ENCODE measurements at places on chromosomes 6 and 20. TPM values are rescaled to one million over a fixed set of nuclear protein-coding genes. Genes with fewer than 3 reads are reported as not detected.

The ESF1 gene
- total RNA-seq, result 9.0 TPM

The SPACA1 gene
- total RNA-seq, result not detected

The ANKRD66 gene
- total RNA-seq, result not detected

The SAMD10 gene
- total RNA-seq, result 0.59 TPM

The TAGAP gene
- total RNA-seq, result not detected

The RBPJL gene
- total RNA-seq, result not detected

The CHD6 gene
- total RNA-seq, result 34.2 TPM

The PHACTR1 gene
- total RNA-seq, result 1.2 TPM

The KIAA0408 gene
- 1.8 TPM for total RNA-seq

The RFX6 gene
- total RNA-seq, result not detected

The CASS4 gene
- total RNA-seq, result under 0.01 TPM

GRCh38 chr20:59182401-59183044 lies 18.9 kb downstream of the ZNF831 start:
- no peak for DNase-seq
- no peak overlapping the region for H3K4me3 ChIP-seq
- H3K27ac ChIP-seq, result no peak overlapping the region
- no peaks in the 10 kb centered on the region for H3K4me1 ChIP-seq
- H3K36me3 ChIP-seq, result no peaks in the 10 kb centered on the region

DNA sequence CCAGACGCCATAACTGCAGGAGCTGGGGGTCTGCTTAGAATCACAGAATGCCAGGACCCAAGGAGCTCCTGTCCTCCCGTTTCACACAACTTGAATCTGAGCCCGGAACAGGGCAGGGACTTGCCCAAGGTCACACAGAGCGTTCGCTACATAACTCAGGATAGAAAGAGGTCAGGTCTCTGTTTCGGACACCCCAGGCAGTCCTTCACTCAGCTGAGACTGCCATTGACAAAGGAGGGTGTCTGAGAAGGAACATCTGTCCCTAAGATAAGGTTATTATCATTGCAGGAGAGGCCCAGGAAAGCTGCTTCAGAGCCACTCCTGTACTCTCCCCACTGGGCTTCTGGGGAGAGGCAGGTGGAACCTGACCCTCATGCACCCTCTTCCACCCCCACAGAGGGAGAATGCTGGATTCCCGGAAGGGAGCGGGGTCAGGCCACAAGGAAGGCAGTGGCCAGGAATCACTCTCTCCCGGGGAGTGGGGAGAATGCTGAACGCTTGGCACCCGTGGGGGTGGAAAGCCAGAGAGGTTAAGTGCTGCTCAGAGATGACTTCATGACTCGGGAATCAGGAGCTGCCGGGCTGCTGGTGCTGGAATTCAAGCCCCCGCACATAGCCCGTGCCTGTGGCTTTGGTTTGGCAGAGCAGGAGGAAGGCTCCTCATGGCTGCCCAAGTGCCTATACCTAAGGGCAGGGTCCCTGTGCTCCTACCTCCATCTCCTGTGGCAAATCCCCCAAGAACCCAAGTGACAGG lies 10.7 kb downstream of the SDC4 start:
- H3K27me3 ChIP-seq, result no peaks in the 10 kb centered on the region
- peak; percentile 93 for DNase-seq
- peak overlapping the region; percentile 35 for H3K4me3 ChIP-seq
- peaks cover 70% of the 10 kb centered on the region for H3K36me3 ChIP-seq
- H3K4me1 ChIP-seq, result peaks cover 66% of the 10 kb centered on the region

DNA sequence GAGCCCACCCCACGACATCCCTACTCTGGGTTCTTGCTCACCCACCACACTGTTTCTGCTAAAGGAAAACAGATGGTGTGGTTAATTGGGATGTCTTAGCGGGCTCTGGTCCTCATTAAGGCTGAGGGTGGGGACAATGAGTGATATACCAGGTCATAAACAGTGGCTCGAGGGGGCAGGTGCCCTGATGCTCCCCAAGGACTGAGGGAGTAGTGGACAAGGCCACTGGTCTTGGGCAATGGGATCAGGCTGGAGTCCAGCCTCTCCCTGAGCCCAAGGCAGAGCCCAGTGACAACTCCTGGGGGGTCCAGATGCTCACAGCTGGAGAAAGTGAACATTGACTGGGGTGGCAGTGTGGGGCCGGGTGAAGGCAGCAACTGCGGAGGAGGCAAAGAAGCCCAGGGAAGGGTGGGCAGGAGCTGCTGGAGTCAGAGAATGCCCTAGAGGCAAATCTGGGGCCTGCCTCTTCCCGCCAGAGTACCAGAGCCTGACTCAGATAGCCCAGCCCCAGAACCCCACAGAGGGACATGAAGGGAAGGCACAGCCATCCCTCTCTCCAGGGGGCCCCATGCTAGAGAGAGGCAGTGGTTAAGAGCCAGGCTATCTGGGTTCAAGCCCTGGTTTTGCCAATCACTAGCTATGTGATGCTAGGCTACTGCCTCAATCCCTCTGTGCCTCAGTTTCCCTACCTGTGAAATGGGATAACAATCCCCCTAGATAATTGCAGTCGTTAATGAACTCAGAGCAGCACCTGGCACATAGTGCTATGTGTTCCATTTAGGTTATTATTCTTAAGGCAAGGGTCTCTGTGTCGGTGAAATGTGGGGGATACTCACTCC lies 72.3 kb downstream of the MRPL14 start:
- H3K27ac ChIP-seq, result peak overlapping the region; percentile 97
- H3K36me3 ChIP-seq, result no peaks in the 10 kb centered on the region
- peaks cover 92% of the 10 kb centered on the region for H3K4me1 ChIP-seq
- H3K27me3 ChIP-seq, result no peaks in the 10 kb centered on the region
- DNase-seq, result peak; percentile 92
- H3K4me3 ChIP-seq, result peak overlapping the region; percentile 7

GRCh38 chr6:116562614-116563013 lies 8.7 kb upstream of the RWDD1 start:
- no peaks in the 10 kb centered on the region for H3K27me3 ChIP-seq
- H3K4me1 ChIP-seq, result peaks cover 34% of the 10 kb centered on the region
- no peak overlapping the region for H3K27ac ChIP-seq
- no peak overlapping the region for H3K4me3 ChIP-seq

- DNase-seq, result peak; percentile 27
- no peak overlapping the region for H3K4me3 ChIP-seq
- H3K36me3 ChIP-seq, result no peaks in the 10 kb centered on the region
These were observed 601.2 kb upstream of the ARID1B start for GRCh38 chr6:156175971-156176421.

- no peak for DNase-seq
- no peak overlapping the region for H3K4me3 ChIP-seq
- peaks cover 5% of the 10 kb centered on the region for H3K27me3 ChIP-seq
- H3K4me1 ChIP-seq, result no peaks in the 10 kb centered on the region
These were observed 5.4 kb downstream of the OR2H2 start for GRCh38 chr6:29590218-29590808.

GRCh38 chr6:2876210-2877056 lies 26.7 kb downstream of the SERPINB9 start:
- H3K4me3 ChIP-seq, result peak overlapping the region; percentile 56
- peak; percentile 98 for DNase-seq
- peak overlapping the region; percentile 67 for H3K27ac ChIP-seq
- H3K27me3 ChIP-seq, result peaks cover 19% of the 10 kb centered on the region
- peaks cover 15% of the 10 kb centered on the region for H3K4me1 ChIP-seq

DNA sequence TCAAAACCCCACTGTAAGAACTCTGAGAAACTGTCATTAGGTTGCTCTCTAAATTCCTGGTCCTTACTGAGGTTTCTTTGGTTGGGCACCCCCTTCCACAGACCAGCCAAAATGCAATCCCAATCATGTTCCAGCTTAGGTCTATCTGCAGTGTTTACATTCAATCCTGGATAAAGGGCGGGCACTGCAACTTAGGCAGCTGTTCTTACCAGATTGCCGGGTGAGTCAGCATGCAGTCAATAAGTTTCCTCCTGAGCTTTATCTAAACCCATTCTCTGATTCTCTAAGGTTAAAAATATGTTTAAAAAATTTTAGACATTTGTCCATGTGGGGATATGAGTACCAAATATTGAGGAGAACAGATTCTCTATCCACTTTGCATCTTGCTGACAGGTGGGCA lies 197.8 kb downstream of the HAO1 start:
- H3K27me3 ChIP-seq, result no peaks in the 10 kb centered on the region
- H3K27ac ChIP-seq, result no peak overlapping the region
- no peaks in the 10 kb centered on the region for H3K4me1 ChIP-seq
- no peaks in the 10 kb centered on the region for H3K36me3 ChIP-seq

GRCh38 chr6:165616116-165616515 lies 46.9 kb downstream of the PDE10A start:
- H3K27ac ChIP-seq, result peak overlapping the region; percentile 90
- H3K27me3 ChIP-seq, result no peaks in the 10 kb centered on the region
- DNase-seq, result no peak
- H3K4me1 ChIP-seq, result no peaks in the 10 kb centered on the region
- H3K36me3 ChIP-seq, result no peaks in the 10 kb centered on the region
- H3K4me3 ChIP-seq, result peak overlapping the region; percentile 74

- no peaks in the 10 kb centered on the region for H3K27me3 ChIP-seq
- H3K4me3 ChIP-seq, result no peak overlapping the region
- no peak overlapping the region for H3K27ac ChIP-seq
- no peaks in the 10 kb centered on the region for H3K4me1 ChIP-seq
- DNase-seq, result peak; percentile 93
These were observed 252.8 kb downstream of the CDH26 start for GRCh38 chr20:60210779-60211617.

- H3K36me3 ChIP-seq, result no peaks in the 10 kb centered on the region
- H3K27ac ChIP-seq, result peak overlapping the region; percentile 1
These were observed 1287.2 kb upstream of the CITED2 start for GRCh38 chr6:140661691-140662090.

DNA sequence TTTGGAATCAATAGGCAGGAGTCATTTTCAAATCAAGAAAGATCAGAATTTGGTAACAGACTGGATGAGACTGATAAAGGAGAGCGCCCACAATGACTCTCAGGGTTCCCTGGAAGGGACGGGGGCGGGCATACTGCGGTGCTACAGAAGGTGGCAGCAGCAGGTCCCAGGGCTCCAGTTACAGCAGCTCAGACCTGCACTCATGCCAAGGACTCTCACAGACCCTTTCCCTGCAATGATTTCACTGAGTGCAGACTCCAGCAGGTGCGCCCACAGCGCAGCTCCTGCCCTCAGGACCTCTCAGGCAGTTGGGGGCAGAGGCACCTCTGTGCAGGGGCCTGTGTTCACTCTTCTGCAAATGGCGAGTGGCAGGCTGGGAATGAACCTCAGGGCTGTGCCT lies 359.8 kb downstream of the ZFAND3 start:
- no peaks in the 10 kb centered on the region for H3K27me3 ChIP-seq
- H3K36me3 ChIP-seq, result no peaks in the 10 kb centered on the region
- no peak overlapping the region for H3K27ac ChIP-seq
- no peaks in the 10 kb centered on the region for H3K4me1 ChIP-seq
- no peak overlapping the region for H3K4me3 ChIP-seq
- DNase-seq, result no peak

GRCh38 chr6:111269401-111269970 lies 182.2 kb downstream of the SLC16A10 start:
- no peak overlapping the region for H3K27ac ChIP-seq
- DNase-seq, result no peak
- no peak overlapping the region for H3K4me3 ChIP-seq
- H3K27me3 ChIP-seq, result no peaks in the 10 kb centered on the region
- peaks cover 51% of the 10 kb centered on the region for H3K36me3 ChIP-seq
- no peaks in the 10 kb centered on the region for H3K4me1 ChIP-seq

DNA sequence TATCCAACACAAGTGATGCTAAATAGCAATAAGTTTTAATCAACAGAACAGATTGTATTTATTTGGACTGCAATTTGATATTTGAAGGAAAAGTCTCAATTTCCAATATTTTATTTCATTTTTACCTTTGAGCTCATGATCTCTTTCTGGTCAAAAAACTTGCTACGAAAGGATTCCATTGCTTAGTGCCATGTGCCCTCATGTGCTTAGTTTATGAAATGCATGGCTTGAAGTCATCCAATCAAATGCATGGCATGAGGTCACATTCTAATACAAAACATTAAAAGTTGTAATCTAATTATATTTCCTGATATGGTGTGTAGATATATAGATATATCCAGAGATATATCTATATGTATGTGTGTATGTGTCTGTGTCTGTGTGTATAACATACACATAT lies 321.2 kb upstream of the ADGRB3 start:
- no peak overlapping the region for H3K4me3 ChIP-seq
- no peak for DNase-seq
- H3K4me1 ChIP-seq, result no peaks in the 10 kb centered on the region

- H3K4me1 ChIP-seq, result peaks cover 5% of the 10 kb centered on the region
- H3K27ac ChIP-seq, result no peak overlapping the region
- H3K27me3 ChIP-seq, result peaks cover 28% of the 10 kb centered on the region
- DNase-seq, result no peak
- H3K36me3 ChIP-seq, result no peaks in the 10 kb centered on the region
- H3K4me3 ChIP-seq, result peak overlapping the region; percentile 68
These were observed 1.2 kb downstream of the ANKRD6 start for GRCh38 chr6:89434150-89434499.

DNA sequence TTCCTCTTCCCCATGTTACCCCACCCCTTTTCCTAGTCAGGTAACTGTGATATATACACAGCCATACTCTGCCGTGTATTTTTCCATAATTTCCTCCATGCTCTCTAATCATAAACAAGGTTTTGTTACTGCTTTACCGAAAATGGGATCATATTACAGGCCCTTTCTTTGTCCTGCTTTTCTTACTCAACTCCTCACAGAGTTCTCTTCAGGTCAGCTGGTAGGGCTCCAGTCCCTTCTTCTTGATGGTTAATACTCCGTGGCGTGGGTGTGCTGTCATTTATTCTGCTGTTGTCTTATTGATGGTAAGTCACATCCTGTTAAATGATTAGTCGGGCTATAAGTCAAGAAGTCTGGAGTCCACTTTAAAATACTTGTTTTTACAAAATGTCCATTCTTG lies 24.9 kb upstream of the PI16 start:
- H3K4me3 ChIP-seq, result no peak overlapping the region
- peaks cover 13% of the 10 kb centered on the region for H3K36me3 ChIP-seq
- DNase-seq, result peak; percentile 83

- H3K4me1 ChIP-seq, result no peaks in the 10 kb centered on the region
- H3K4me3 ChIP-seq, result no peak overlapping the region
- DNase-seq, result no peak
- no peaks in the 10 kb centered on the region for H3K36me3 ChIP-seq
- H3K27ac ChIP-seq, result no peak overlapping the region
These were observed 153.6 kb upstream of the CST7 start for GRCh38 chr20:24795436-24795835.

DNA sequence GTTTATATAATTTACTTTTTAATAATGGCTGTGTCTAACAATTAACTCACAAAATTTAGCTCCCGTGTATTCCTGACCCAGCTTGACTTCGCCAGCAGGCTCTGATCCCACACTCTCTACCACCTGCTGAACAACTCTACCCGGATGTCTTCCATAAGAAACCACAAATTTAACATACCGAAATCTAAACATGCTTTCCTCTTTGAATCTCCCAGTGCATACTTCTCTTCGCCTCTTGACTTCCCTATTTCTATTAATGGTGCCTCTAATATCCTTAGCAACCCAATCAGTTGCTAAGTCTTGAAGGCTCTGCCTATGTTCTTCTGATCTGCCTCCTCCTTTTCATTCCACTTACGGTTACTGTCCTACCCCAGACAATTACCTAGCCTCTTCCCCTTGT lies 4.6 kb upstream of the MYB start:
- no peak for DNase-seq
- no peak overlapping the region for H3K4me3 ChIP-seq
- H3K27ac ChIP-seq, result no peak overlapping the region
- H3K4me1 ChIP-seq, result peaks cover 10% of the 10 kb centered on the region
- no peaks in the 10 kb centered on the region for H3K36me3 ChIP-seq

GRCh38 chr6:18509871-18510643 lies 122.9 kb downstream of the RNF144B start:
- DNase-seq, result peak; percentile 74
- no peaks in the 10 kb centered on the region for H3K36me3 ChIP-seq
- no peak overlapping the region for H3K27ac ChIP-seq
- H3K4me1 ChIP-seq, result peaks cover 8% of the 10 kb centered on the region

GRCh38 chr20:7571521-7572055 lies 368.7 kb downstream of the HAO1 start:
- H3K4me1 ChIP-seq, result no peaks in the 10 kb centered on the region
- no peaks in the 10 kb centered on the region for H3K36me3 ChIP-seq
- H3K27ac ChIP-seq, result no peak overlapping the region
- no peak for DNase-seq
- no peaks in the 10 kb centered on the region for H3K27me3 ChIP-seq
- H3K4me3 ChIP-seq, result no peak overlapping the region
